GM23248 (cell line): ENCODE measurements at places on chromosomes 5 and 9. TPM values are rescaled to one million over a fixed set of nuclear protein-coding genes. Genes with fewer than 3 reads are reported as not detected.
A peak's percentile ranks its signal among the peaks of the same experiment; 100 is the strongest.

SAPCD2 gene
- total RNA-seq: 5.4 TPM in 2 replicates

INSL4 gene
- not detected in 2 replicates for total RNA-seq

GRCh38 chr9:73152953-73153352, 1.3 kb downstream of the ANXA1 start:
- DNase-seq: peak; percentile 72

GRCh38 chr5:168877132-168877892, 298.1 kb upstream of the PANK3 start:
- DNase-seq: no peak

DNA sequence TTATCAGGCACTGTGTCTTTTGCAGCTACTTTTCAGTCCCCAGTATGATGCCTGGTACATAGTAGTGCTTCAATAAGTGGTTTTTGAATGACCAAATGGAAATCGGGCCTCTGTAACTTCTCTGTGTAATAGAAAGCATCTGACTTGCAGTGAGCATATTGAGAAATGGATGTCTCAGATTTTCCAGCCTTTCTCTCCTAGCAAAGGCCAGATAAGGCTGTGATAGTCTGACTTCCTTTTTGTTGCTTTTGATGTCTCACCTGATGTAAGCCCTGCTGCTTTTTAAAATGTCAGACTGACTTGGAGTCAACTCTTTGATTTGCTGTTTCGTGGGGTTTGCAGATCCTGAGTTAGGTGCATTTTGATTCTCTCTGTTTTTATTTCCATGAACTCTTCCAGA, 590.0 kb upstream of the ZNF608 start:
- DNase-seq: peak; percentile 34

DNA sequence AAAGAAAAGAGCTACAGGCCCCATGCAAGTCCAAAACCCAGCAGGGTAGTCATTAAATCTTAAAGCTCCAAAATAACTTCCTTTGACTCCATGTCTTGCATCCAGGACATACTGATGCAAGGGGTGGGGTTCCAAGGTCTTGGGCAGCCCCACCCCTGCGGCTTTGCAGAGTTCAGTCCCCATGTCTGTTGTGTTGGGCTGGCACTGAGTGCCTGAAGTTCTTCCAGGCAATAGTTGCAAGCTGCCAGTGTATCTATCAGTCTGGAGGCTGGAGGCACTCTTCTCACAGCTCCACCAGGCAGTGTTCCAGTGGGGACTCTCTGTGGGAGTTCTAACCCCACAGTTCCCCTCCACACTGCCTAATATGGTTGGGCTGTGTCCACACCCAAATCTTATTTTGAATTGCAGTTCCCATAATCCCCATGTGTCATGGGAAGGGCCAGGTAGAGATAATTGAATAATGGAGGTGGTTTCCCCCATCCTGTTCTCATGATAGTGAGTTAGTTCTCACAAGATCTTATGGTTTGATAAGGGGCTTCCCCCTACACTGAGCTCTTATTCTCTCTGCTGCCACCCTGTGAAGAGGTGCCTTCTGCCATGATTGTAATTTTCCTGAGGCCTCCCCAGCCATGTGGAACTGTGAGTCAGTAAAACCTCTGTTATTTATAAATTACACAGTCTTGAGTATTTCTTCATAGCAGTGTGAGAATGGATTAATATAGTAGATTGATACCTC, 237.5 kb upstream of the ADRA1B start:
- DNase-seq: no peak

GRCh38 chr9:135887585-135888050, 19.7 kb downstream of the CAMSAP1 start:
- no peak for DNase-seq
